ENCODE measurements at places on chromosomes 4 and X. TPM values are rescaled to one million over a fixed set of nuclear protein-coding genes. Genes with fewer than 3 reads are reported as not detected.

The SPANXA2 gene
- not detected for total RNA-seq

The COL25A1 gene
- total RNA-seq: not detected

The SASH3 gene
- total RNA-seq: not detected

The PSMD10 gene
- 65.1 TPM for total RNA-seq

The CHM gene
- 9.3 TPM for total RNA-seq

The PRRG3 gene
- not detected for total RNA-seq

The POF1B gene
- total RNA-seq: 3.0 TPM

The CFAP99 gene
- total RNA-seq: 0.13 TPM

The RBM10 gene
- 29.2 TPM for total RNA-seq

The UGT2A1 gene
- total RNA-seq: not detected

The HSFX4 gene
- not detected for total RNA-seq

The OTUD6A gene
- not detected for total RNA-seq

The UGT2B15 gene
- total RNA-seq: 0.14 TPM

The MFAP3L gene
- total RNA-seq: 3.7 TPM

The NUDT6 gene
- 6.6 TPM for total RNA-seq

The PPBP gene
- total RNA-seq: 0.17 TPM
